ENCODE measurements at places on chromosomes 13 and 19. TPM values are rescaled to one million over a fixed set of nuclear protein-coding genes. Genes with fewer than 3 reads are reported as not detected.

Gene RFXAP
- total RNA-seq: 6.0 TPM

Gene ITGBL1
- total RNA-seq: 20.6 TPM

- no peaks in the 10 kb centered on the region for H3K36me3 ChIP-seq
- no peak overlapping the region for H3K4me3 ChIP-seq
- no peaks in the 10 kb centered on the region for H3K4me1 ChIP-seq
- H3K27ac ChIP-seq: no peak overlapping the region
Observed at GRCh38 chr13:99266827-99267226, 8.6 kb upstream of the GPR18 start.

GRCh38 chr13:28819735-28820098 lies 422 bp upstream of the MTUS2 start:
- H3K4me3 ChIP-seq: no peak overlapping the region
- H3K27me3 ChIP-seq: no peaks in the 10 kb centered on the region
- H3K27ac ChIP-seq: no peak overlapping the region
- peak; percentile 50 for DNase-seq
- peaks cover 7% of the 10 kb centered on the region for H3K4me1 ChIP-seq
- H3K36me3 ChIP-seq: no peaks in the 10 kb centered on the region

DNA sequence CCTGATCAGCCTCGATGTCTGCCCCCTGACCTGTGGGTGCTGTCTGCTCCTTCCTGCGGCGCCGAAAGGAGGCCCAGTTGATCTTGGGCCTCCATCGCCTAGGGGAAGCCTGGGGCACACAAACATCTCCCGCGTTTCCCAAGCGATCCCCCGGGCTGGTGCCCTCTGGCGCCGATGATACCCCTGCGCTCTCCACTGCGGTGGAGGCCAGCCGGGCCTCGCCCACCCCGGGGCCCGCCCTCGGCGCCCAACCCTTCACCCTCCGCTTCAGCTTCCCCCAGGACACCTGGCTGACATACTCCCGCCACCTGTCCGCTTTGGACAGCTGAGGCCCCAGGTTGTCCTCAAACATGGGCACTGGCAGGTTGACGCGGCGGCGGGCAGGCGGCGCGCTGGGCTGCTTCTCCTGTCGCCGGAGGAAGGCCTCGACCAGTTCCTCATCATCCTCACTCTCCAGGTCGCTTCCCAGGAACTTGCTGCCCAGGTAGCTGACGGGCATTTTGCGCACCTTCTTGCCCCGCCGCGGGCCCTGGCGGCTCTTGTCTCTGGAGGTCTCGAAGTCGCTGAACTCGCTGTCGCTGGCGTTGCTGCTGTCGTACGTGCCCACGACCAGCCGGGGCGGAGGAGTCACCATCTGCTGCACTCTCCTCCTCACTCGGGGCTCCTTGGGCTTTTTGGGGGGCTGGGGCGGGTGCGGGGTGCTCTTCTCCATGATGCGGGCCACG lies 1.3 kb downstream of the CCDC8 start:
- peak; percentile 35 for DNase-seq
- peaks cover 33% of the 10 kb centered on the region for H3K4me1 ChIP-seq
- H3K4me3 ChIP-seq: peak overlapping the region; percentile 42
- H3K27me3 ChIP-seq: no peaks in the 10 kb centered on the region
- H3K36me3 ChIP-seq: no peaks in the 10 kb centered on the region

Gene DPY19L3
- 43.8 TPM for total RNA-seq

Gene GJB6
- total RNA-seq: 4.3 TPM

Gene ATP4B
- total RNA-seq: not detected

Data from thyroid gland (tissue), 4 donors.